ENCODE measurements at places on chromosomes 6 and 20.

DNA sequence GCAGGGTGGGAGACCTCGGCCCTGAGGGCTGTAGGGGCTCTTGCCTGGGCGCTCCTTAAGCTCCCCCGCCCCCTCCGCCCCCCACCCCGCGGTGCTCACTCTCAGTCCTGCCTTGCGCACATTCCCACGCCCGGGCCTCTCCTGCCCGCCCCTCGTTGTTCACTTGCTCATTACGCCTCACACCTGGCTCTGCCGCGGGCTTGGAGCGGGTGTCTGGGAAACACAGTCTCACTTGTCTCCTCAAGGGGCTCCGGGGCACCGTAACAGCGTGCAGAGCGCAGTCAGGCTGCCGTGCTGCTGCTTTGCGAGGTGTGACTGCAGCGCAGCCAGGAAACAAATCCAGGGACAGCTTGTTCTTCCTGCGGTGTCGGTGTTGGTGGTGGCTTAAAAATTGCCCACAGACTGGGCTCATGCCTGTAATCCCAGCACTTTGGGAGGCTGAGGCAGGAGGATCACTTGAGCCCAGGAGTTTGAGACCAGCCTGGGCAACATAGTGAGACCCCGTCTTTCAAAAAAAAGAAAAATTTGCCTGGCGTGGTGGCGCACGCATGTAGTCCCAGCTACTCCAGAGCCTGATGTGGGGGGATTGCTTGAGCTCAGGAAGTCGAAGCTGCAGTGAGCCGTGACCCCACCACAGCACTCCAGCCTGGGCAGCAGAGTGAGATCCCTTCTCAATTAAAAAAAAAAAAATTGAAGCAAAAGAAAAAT, 4.6 kb downstream of the NPBWR2 start:
- peak; percentile 51 for DNase-seq

GRCh38 chr6:15930207-15930606, 198.7 kb upstream of the MYLIP start:
- DNase-seq: no peak

GRCh38 chr6:41352396-41352795, 17.0 kb downstream of the NCR2 start:
- DNase-seq: no peak

- DNase-seq: peak; percentile 78
Observed at GRCh38 chr6:111852725-111853124, 20.5 kb downstream of the FYN start.

GRCh38 chr20:1493536-1493935, 2.3 kb upstream of the SIRPB2 start:
- no peak for DNase-seq

DNA sequence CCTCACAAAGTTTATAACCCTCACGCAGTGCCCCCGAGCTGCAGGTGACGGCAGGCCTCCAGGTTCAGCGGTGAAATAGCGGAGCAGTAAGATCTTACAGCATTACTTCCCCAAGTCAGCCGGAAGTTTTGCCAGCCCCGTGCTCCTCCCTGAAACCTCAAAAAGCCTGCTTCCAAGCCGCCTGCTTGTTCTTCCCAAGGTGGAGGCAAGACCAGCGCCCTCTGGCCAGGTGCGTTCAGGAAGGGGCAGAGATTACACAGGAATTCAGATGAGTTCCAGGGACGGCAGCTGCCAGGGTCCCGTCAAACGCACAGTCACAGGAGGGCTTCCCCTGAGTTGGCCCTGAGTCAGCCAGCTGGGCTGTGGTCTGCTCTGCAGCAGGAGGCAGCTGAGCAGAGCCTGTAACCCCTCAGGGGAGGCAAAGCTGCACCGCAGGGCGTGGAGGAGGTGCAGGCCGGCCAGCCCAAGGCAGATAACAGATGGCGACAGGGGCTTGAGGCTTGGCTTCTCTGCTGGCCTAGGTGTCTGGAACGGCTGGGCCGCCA, 124.1 kb upstream of the RPS6KA2 start:
- DNase-seq: no peak

- no peak for DNase-seq
Observed at GRCh38 chr6:161536224-161536630, 262.4 kb upstream of the AGPAT4 start.

- DNase-seq: no peak
Observed at GRCh38 chr6:119541132-119541905, 191.8 kb upstream of the MAN1A1 start.

DNA sequence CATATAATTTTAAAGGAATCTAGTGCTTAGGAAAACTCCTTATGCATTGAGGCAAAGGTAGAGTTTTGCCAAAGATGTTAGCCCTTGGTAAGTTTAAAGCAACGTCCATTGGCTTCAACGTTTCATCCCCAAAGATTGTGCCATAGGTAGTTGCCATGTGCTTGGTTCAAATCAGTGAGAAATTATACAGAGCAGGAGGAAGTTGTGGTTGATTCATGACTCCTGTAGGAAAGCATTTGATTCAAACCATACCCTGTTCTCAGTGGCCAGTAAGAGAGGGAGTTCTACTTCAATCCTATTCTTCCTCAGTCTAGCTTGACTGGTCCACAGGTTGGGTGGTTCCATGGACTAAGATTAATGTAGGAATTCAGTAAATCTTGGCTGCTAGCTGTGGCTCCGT, 535.6 kb downstream of the QKI start:
- DNase-seq: no peak

- no peak for DNase-seq
Observed at GRCh38 chr20:63734111-63734945, 2.1 kb upstream of the LIME1 start.

DNA sequence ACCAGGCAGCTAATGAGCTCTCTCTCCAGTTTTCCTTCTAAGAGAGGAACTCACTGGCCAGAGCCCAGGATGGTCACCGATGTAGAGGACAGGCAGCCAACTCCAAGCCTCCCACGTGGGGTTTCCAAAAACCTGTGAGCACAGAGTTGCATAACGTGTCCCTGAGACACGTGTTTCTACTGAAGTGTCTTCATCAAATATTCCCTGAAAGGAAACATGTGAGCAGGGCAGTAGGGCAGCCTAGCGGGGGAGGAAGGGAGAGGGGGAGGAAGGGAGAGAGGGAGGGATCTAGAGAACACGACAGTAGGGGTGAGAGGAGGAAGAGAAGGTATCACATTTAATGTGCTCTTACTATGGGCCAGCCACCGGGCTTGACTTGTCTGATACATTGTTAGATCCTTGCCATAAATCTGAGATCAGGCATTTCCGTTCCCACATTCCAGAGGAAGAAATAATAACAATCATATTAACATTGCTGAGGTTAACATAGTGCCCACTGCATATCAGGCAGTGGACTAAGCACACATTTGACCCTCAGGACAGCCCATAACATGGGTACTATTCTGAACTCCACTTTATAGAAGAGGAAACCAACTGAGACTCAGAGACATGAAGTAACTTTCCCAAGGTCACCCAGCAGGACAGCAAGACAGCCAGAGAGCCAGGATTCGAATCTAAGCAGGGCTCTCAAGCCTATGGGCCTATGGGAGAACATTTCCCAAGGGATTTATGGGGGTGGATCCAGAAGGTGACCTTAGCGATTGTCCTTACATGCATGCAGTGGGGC, 4.5 kb upstream of the SYS1 start:
- peak; percentile 6 for DNase-seq

GRCh38 chr20:7608250-7608649, 332.0 kb downstream of the HAO1 start:
- DNase-seq: no peak

DNA sequence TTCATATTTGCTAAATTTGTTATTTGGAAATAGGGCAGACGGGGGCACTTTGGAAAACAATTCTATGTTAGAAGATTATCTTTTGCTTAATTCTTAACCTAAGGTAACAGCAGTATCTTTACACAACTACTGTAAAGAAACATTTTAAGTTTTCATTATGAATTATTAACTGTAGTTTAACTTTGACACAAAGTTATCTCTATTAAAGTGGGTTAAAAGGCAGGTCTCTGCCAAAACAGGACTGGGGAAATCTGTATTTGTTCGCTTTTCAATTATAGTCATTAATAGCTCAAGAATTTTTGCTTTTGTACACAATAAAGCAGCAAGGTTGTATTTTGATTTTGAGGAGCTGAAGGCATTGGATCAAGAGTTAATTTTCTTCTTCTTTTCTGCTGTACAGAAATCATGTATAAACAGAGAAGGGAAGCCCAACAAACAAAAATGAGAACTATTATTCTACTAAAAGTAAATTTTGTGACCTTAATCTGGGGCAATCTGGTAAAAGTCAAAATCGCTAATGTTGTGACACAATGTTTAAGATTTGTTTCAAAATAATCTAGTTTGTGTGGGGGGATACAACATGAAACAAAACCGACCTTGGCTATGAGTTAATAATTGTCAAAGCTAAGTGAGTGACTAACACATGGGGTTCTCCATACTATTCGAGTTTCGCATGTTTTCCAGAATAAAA, 2.9 kb downstream of the STAU1 start:
- no peak for DNase-seq

DNA sequence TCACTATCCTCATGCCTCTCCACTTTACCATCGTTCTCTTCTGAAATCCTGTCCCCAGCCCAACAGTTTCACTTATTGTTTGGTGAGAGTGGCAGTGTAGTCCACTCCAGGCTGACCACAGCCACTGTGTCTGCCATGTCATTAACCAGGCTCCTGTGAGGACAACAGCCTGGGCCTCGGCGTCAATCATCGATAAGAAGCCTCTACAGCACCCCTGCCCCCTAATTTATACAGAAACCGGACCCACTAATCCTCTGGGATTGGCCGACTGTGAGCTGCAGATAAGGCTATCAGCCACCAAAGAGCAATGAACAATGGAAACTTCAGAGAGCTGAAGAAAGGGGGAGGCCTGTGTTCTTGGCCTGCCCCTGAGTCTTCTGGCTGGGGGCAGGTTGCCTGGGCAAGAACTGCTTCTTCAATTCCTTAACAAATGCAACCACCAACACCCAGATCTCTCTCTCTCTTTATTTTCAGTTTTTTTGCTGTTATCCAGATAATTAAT, 3.4 kb downstream of the EGFL8 start:
- no peak for DNase-seq

GRCh38 chr6:6033858-6034257, 27.1 kb upstream of the NRN1 start:
- peak; percentile 63 for DNase-seq
